A673 (cell line): ENCODE measurements at places on chromosomes 3 and 15. TPM values are rescaled to one million over a fixed set of nuclear protein-coding genes. Genes with fewer than 3 reads are reported as not detected.
A peak's percentile ranks its signal among the peaks of the same experiment; 100 is the strongest.

- peak; percentile 73 for DNase-seq
Observed at GRCh38 chr15:32029862-32030781, at the start of gene CHRNA7. Gene CHRNA7 (plus strand): TSS chr15:32030515. CDS start chr15:32030595, 80 bp downstream.

- no peak for DNase-seq
Observed at GRCh38 chr15:68415501-68416157, 16.3 kb downstream of the ITGA11 start.

DNA sequence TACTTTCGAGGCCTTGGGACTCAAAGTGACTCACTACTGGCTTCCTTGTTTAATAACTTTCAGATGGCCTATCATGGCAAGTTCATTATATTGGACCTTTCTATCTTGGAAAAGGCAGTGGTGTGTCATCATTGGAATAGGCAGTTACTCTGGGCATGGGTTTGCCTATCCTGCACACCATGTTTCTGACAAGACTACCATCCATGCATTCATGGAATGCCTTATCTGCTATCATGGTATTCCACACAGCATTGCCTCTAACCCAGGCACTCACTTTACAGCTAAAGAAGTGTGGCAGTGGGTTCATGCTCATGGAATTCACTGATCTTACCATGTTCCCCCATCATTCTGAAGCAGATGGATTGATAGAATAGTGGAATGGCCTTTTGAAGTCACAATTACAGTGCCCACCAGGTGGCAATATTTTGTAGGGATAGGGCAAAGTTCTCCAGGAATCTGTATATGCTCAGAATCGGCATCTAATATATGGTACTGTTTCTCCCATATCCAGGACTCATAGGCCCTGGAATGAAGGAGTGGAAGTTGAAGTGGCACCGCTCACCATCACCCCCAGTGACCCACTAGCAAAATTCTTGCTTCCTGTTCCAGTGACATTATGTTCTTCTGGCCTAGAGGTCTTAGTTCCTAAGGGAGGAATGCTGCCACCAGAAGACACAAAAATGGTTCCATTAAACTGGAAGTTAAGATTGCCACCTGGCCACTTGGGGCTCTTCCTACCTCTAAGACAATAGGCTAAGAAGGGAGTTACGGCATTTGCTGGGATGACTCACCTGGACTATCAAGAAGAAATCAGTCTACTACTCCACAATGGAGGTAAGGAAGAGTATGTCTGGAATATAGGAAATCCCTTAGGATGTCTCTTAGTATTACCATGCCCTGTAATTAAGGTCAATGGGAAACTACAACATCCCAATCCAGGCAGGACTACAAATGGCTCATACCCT is 1161.4 kb downstream of the SI start:
- peak; percentile 52 for DNase-seq

NR1I2 gene
- not detected in 2 replicates for total RNA-seq

DNA sequence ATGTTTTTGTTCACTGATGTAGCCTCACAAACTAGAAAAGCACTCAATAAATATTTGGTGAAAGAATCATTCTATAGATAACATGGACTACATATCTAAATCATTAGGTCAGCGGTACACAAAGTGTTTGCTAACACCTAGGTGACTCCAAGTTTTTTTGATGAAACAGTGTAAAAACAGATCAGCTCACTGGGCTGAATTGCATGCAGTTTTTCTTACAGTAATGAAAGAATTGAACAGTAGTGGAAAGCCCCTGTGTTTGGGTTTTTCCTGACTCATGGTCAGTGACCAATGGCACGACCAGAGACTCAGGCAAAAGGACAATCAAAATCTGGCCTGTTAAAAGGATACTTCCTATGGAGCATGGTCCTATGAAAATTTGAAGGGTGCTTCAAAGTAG is 384.3 kb upstream of the EPHA6 start:
- DNase-seq: no peak

SLC28A2 gene
- not detected in 2 replicates for total RNA-seq

KCNAB1 gene
- total RNA-seq: not detected in 2 replicates

DNA sequence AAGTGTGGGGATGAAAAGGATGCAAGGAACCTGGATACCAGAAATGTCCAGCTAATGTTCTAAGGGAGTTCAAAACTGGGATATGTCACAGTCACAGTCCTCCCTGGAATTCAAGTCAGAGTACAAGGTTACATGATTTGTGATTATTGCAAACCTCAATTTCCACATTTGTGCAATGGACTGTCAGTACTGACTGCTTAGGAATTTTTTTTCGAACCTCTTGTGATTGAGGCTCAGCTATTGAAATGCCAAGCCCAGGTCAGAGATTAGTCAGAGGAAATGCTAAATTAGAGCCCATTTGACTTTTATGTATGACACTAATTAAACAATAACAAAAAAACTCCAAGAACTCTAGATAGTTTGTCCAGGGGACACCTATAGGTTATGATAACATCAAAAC is 210.2 kb downstream of the THSD4 start:
- DNase-seq: no peak
